Endothelial cell of umbilical vein (primary cell): ENCODE measurements at places on chromosomes 16 and 17. TPM values are rescaled to one million over a fixed set of nuclear protein-coding genes. Genes with fewer than 3 reads are reported as not detected.
A peak's percentile ranks its signal among the peaks of the same experiment; 100 is the strongest.

DNA sequence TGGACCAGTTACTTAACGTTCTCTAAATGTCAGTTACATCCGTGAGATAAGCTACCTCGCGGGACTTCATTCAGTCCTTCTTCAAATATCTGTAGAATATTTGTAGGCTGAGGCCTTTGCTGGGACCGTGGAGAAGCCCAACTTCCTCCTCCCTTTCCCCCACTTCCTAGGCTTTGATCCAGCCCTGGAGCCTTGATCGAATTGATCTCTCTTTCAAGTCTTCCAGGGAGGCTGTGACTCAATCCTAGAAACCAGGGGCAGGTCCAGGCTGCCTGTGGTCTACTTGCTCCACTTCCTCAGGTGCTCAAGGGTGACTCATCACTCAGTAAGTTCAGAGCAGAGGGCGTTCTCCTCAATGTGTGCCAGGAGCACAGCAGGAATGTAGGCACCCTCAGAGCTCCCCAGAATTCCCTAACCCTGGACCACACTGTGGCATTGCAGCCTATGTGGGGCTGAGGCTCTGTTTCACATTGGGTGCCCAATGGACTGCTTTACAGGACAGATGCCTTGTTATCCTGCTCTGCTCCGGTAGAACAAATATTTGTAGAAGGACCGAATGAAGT, 11.2 kb upstream of the CEP20 start:
- no peak for DNase-seq

DNA sequence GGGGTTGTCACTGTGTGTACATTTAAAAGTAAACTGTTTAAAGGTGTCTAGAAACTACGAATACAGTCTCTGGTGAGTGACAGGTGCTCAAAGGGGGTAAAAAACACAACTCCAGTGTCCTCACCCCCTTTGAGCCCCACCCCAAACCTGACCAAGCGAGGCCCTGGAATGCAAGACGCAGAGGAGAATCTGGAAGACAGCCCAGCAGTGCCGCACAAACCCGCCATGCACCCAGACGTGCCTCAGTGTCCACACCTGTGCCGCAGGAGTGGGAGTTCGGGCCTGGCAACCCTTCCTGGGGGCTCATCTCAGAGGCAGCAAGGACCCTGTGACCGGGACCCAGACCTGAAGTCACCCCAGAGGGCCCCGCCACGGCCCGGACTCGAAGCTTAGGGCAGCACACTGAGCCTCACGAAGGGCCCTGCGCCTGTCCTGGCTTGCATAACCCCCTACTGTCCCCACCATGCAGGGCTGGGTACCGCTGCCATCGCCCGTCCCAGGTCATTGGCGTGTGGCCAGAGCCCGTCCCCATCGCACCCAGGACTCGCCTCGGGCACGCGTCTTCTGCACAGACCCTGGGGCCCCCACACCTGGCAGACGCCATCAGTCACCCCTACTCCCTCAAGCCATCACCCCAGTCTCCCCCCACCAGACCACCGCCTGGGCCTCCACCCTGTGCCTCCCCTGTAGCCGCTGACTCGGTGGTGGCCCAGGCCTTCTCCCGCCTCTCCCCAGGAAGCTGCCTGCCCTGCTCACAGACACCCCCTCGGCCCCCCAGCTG, 33.0 kb upstream of the ZC3H18 start:
- DNase-seq = no peak

DNA sequence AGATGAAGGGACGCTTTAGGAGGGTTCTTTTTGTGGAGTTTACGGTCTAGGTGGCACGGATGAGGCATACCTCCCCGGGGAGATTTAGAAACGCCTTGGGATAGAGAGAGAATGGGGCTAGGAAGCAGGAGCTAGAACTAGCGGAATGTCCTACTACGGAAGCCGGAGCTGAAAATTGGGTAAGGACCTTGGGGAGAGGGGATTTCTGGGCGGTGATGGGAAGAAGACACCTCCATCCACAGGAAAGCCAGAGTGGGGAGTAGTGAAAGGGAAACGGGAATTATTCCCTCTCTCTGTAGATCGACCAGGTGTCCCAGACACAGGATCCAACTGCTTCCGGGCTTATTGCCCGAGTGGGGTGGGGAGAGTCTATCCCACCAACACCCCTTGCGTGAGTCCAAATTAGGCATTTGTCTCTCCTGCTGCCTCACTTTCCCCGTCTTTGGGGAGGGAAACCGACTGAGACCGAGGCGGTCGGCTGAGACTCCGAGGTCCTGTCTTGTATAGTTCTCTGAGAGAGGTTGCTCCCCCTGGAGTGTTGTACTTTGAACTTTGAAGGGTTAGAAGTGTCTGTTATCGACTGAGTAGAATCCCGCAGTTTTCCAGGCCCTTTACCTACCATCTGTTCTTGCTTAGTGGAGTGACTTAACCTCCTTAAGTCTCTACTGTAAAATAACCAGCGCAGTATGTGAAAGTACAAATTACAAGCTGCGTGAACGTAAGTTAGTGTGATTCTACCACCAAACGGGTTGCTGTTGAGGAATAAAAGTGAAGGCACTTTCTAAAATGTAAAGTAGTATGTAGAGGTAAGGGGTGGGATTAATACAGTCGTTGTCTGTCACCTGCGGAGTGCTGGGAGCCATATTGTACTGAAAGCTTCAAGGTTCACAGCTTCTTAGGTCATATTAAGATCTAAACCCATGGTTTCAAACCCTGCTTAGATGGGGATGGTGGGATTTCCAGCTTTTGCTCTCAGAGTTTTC, 1.0 kb downstream of the RSPRY1 start:
- DNase-seq = peak; percentile 56

- DNase-seq = no peak
These were observed 9.4 kb upstream of the MEOX1 start for GRCh38 chr17:43671031-43671692.

DNA sequence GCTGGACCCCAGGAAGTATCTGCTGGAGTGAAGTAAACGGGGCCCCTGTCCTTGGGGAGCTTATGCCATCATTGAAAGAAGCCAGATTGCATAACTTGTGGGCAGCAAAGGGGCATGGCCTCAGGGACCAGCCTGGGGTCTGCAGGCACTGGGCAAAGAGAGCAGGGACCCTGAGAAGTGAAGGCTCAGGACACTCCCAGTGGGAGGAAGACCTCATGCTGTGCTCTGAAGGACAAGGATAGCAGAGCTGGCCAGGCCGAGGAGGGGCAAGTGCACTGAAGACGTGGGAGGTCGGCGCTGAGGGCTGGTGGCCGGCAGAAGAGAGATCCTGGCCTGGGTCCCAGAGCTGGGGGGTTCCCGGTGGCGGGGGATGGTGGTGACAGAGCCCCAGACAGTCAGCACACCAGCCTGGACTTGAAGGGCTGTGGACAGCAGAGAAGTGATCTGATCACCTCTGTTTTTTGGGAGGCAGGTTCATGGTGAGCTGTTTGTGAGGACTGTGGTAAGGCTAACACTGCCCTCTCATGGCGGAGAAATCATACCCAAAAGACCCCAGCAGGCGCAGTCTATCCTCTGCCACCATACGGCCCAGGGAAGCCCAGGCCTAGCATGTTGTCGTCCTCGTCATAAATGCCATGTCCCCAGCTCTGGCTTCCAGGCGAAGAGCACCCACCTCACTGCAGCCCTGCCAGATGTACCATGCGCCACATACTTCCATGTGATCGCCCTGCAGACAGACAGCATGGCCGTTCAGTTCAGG, 7.1 kb upstream of the CNP start:
- peak; percentile 36 for DNase-seq

DNA sequence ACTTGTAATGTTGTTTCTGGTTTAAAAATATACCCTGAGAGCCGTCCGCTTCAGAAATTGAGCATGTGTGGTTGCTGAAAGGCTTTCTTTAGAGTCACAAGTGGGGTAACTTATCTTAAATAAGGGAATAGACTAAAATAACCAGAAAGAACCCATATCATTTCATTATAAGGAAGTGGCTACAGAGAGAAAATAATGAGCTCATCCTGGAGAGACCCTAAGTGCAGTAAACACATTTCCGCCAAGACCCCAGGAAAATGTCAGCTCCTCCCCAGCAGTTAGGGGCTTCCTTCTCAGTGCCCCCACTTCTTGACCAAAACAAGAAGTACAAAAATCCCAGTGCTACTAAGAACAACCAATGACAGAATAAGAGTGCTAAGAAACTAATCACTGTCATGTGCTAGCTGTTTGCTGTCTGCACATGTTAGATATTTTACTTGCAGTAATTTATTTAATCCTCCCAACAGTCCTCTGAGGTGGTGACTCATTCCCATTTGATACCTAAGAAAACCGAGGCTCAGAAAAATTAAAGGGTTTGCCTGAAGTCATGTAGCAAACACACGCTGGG, 83.5 kb downstream of the CDYL2 start:
- peak; percentile 10 for DNase-seq

DNA sequence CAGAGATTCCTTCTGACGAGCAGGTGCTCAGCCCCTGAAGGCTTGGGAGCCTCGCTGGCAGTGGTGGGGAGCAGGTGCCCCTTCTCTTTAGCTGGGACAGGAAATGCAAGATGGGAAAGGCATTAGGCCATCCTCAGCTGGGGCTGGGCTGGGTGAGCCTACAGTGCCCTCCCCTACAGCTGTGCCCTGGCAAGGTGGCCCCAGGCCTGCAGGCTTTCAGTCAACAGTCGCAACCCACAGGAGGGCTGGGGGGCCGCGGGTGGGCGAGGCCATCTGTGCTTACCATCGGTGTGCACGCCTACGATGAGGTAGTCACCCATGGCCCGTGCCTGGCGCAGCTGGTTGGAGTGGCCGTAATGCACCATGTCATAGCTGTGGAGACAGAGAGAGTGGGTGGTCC, 2.0 kb downstream of the PCYT2 start:
- no peak for DNase-seq

- no peak for DNase-seq
These were observed 93.6 kb downstream of the CDH13 start for GRCh38 chr16:82720414-82720813.

RAB11FIP3 gene
- 19.3 and 20.5 TPM in 2 replicates for polyA plus RNA-seq

CFAP52 gene
- polyA plus RNA-seq = not detected in 2 replicates

PYY gene
- 0.14 TPM in 1 of 2 replicates, not detected in the other for polyA plus RNA-seq
